Suppressor macrophage (primary cell): ENCODE measurements at places on chromosomes 3 and 15.

DNA sequence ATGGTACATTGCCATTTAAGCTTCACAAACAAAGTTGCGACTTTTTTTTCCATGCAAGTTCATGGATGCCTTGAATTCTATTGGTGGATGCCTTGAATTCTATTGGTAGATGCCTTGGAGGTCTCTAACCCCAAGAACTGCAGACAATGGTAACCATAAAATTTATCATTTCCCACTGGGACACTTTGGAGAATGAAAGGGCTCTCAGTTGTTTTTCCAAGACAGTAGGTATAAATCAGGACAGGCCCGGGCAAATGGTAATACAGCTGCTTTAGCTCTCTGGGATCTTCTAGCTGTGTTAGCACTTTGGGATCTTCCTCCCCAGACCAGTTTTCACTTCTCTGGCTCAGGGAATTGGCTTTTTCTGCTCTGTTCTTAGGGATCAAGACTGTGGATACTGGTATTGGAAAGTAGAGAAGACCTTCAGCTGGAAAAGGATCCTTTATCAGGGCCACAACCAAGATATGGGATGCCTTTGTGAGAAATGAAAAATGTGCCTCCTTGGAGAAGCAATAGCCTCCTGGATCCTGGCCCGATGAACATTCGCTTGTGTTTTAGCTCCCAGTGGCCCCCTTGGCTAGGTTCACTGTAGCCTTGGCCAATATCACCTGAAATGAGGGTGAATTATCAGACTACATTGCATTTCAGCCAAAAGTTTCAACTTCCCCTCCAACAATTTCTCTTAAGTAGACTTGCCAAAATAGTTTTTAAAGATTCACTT is 8.3 kb downstream of the LRRC3B start:
- no peak for DNase-seq

GRCh38 chr15:58221591-58222241 is 83.5 kb downstream of the AQP9 start:
- DNase-seq = peak; percentile 81

DNA sequence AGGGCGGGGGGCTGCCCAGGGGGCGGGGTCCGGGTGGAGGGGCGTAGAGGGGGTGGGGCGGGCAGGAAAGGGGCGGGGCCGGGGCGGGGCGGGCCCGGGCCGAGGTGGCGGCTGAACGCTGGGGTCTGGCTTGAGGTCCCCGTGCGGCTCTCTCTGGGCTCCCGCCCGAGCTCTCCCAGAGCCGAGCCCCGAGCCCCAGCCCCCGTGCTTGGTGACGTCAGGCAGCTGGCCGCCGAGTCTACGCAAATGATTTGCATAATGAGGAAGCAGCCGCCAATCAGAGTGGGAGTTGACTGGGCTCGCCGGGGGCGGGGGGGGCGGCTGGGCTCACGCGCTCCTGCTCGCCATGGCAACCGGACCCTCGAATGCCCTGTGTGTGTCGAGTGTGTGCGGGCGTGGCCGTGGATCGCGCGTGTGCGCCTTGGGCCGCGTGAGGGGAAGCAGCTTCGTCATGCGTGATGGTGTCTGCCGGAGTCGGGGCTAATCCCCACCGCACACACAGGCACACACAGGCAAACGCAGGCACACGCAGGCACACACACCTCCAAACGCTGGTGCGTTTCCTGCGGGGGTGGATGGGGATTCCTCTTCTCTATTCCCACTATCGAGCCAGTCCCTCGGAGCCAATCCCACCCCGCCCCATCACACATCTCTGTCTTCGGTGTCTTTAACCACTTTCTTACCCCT is at the start of gene CELF6:
Gene CELF6 (minus strand): TSS at position 173 of the 687 bp plus-strand sequence. CDS start 283 bp downstream, outside the sequence.
- DNase-seq = peak; percentile 91

DNA sequence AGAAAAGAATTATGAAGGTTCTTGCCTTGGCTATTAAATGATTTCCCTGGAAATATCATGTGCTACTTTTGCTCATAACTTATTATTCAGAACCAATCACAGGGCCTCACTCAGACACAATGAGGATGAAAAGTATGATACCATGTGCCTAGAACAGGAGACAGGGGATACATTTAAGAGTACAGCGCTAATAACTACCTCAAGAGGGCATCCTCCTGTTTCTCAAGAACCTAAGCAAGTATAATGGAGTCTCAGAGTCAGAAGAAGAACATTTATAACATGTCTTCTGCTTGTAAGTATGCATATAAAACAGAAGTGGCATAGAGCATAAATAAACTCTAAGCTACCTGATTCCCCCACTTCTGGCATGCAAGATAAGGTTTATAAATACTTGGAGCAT is 125.4 kb upstream of the MME start:
- peak; percentile 21 for DNase-seq

GRCh38 chr3:71419369-71419768 is 164.2 kb downstream of the FOXP1 start:
- no peak for DNase-seq

DNA sequence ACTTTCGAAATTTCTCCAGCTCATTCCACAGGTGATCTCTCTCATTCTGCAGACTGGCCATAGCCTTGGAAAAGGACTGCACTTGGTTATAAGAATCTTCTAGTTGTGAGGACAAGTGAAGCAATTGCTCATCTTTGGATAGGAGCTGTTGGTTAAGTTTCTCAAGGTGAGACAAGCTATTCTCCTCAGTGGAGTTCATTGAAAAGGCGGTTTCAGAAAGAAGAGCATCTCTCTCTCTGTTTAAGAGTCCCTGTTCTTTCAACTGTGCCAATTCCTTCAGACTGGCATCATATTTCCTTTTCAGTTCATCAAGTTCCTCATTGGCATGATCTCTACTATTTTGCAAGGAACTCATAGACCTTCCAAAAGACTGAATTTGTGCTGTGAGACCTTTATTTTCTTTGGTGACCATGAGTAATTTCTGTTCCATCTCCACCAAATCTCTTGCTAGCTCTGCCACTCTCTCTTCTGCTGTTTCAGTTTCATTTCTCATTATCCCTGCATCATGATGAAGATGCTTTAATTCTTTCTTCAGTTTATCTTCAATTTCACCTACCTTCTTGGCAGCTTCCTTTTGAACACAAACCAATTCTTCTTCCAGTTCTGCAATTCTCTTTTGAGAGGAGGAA is 30.2 kb upstream of the HCLS1 start:
- DNase-seq = peak; percentile 8

- DNase-seq = no peak
Observed at GRCh38 chr15:93428150-93428549, 339.1 kb upstream of the RGMA start.

DNA sequence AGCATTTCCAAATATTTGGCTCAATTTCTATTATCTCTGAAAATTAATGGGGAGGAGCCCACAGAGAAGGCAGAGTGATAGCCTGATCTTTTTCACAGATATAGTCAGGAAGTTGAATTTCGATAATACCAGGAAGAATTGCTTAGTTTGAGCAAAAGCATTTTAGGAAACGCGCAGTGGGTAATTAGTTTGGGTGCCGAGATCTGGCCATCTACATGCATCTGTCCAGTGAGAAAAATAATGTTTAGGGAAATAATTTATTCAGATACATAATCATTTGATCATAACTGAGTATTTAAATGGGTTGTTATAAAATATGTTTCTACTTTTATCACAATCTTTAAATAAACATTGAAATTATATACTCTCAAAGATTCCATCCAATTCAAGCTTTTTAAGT is 653.9 kb downstream of the RBMS3 start:
- DNase-seq = no peak

- DNase-seq = peak; percentile 80
Observed at GRCh38 chr3:158097593-158098308, 8.5 kb downstream of the SHOX2 start.

- no peak for DNase-seq
Observed at GRCh38 chr3:143525408-143525807, 322.9 kb downstream of the SLC9A9 start.

DNA sequence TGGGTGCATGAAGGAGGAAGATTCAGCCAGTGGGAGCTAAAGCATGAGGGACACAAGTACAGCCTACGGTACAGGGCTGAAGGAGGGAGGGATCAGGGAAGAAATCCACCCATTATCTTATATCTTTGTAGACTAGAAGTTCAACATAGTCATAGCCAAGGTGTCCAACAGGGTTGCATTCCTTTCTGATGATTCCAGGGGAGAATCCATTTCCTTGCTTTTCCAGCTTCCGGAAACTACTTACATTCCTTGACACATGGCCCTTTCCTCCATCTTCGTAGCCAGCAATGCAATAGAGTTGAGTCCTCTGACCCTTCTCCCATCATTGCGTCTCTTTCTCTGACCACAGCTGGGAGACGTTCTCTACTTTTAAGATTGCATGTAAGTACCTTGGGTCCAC is 471.0 kb upstream of the SEMA6D start:
- no peak for DNase-seq

GRCh38 chr3:78588906-78589621 is 1178.7 kb downstream of the ROBO1 start:
- no peak for DNase-seq

- DNase-seq = no peak
Observed at GRCh38 chr3:80855482-80855881, 906.0 kb downstream of the GBE1 start.
